Activated T-helper 1 cell treated with anti-CD3 and anti-CD28 coated beads, Interleukin-2, amount 50 U/mL, for 16 hours (primary cell): ENCODE measurements at places on chromosomes 3 and 15.

DNA sequence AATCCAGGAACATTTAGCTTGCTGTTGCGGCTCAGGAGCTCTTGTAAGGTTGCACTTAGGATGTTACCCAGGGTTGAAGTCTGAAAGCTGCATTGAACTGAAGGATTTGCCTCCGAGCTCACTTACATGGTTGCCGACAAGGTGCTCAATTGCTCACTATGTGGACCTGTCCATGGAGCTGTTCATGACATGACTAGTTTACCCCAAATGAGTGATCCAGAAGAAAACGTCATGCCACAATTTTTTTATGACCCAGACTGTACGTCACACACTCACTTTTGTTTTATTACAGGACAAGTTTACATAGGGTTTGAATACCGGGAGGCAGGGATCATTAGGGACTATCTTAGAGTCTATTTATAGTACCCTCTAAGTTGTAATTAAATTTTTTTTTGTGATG lies 21.0 kb upstream of the CLDN11 start:
- DNase-seq, result no peak

GRCh38 chr3:172595664-172596393 lies 72.6 kb upstream of the TNFSF10 start:
- DNase-seq, result no peak

DNA sequence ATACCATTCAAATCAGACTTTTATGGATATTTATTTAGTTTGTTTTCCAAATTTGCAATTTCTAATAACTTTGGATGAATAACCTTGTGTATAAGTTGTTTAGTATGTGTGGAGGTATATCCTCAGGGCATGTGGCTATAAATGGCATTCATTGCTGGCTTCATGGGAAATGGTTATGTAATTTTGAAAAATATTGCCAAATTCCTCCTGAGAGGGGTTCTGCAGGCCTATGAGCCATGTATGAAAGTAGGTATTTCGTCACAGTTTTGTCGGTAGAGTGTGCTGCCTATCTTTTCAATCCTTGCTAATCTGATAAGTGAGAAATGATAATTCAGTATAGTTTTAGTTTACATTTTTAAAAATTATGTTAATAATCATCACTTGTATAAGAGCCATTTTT lies 256.4 kb upstream of the ZNF385D start:
- no peak for DNase-seq

DNA sequence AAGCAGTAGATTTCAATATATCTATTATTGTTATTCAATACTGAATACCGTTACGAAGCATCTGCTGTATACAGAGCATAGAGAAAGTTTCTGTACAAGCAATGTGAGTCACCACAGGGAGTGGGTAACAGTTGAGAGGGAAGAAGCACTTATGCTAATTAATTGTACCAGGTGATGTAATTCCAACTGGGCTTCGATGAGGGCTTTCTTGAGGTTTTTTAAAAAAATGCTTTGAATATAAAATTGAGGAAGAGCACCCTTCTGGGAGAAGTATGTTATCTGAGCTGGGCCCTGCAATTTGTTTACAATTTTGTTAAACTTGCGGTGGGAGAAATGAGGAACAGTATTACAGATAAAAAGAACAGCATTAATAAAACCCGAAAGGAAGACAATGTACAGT lies 197.9 kb downstream of the TPRG1 start:
- DNase-seq, result no peak

GRCh38 chr3:159938714-159939113 lies 49.9 kb upstream of the IL12A start:
- DNase-seq, result no peak

GRCh38 chr3:100972867-100973266 lies 20.4 kb downstream of the ABI3BP start:
- no peak for DNase-seq

- no peak for DNase-seq
Observed at GRCh38 chr3:10189557-10190354, 25.0 kb downstream of the IRAK2 start.

GRCh38 chr3:123053107-123053506 lies 13.7 kb upstream of the PDIA5 start:
- no peak for DNase-seq

GRCh38 chr15:91100814-91101607 lies 954 bp downstream of the SV2B start:
- DNase-seq, result no peak

DNA sequence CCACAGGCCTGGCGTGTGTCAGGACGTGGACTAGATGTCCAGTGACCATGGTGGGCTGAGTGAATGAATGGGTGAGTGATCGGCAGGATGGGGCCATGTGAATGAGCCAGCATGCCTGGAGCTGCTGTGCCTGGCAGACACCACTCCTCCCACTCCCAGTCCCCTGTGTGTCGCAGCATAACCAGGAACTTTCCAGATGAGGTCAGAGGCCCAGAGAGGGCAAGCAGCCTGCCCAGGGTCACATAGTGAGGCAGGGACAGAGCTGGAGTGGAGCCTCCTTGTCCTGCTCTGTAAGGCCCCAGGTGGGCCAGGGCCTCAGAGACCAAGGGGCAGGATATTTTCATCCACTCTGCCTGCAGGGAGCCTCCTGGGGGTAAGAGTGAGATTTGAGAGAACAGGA lies 6.4 kb downstream of the IQSEC1 start:
- no peak for DNase-seq

- DNase-seq, result peak; percentile 47
Observed at GRCh38 chr15:40743921-40744814, 10.9 kb downstream of the RMDN3 start.

GRCh38 chr3:134563601-134564000 lies 77.7 kb downstream of the CEP63 start:
- DNase-seq, result no peak

GRCh38 chr3:113242096-113242581 lies 30.8 kb downstream of the BOC start:
- no peak for DNase-seq

- no peak for DNase-seq
Observed at GRCh38 chr15:73571346-73571745, 61.8 kb downstream of the NPTN start.

DNA sequence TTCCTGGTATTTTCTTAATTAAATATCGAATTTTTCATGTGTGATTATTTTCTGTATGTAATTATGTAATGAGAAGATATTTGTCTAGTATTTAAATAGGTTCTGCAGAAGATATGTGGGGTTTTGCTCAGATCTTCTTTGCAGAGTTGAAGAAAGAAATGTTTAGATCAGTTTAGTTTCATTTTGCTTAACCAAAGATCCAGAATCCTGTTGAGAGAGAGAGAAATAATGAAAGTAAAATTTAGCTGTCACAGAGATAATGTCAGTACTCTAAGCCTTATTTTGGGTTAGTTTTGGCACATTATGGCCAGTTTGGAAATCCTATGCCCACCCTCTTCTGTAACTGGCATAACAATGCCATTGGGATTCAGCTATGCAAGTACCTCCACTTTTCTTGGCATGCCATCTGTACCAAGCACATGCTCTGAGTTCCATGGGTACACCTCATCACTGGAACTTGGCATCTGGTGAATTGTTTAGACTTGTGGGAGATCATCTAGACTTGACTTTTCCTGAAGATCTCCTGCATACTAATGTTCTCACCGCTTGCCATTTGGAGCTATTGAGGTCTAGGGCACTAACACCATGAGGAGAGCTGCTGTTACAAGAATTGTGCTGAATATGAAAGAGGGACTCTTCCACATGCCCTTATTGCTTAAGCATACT lies 30.9 kb downstream of the PLSCR1 start:
- DNase-seq, result no peak

DNA sequence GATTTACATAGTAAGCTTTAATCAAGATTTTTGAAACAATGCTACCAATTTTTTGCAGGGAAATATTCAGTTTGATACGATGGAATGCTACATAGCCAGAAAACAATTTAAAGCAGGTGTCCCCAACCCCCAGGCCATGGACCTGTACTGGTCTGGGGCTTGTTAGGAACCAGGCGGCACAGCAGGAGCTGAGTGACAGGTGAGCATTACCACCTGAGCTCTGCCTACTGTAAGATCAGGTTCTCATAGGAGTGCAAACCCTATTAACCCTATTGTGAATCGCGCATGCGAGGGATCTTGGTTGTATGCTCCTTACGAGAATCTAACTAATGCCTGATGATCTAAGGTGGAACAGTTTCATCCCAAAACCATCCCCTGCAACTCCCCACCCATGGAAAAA lies 322.6 kb upstream of the NECTIN3 start:
- no peak for DNase-seq

DNA sequence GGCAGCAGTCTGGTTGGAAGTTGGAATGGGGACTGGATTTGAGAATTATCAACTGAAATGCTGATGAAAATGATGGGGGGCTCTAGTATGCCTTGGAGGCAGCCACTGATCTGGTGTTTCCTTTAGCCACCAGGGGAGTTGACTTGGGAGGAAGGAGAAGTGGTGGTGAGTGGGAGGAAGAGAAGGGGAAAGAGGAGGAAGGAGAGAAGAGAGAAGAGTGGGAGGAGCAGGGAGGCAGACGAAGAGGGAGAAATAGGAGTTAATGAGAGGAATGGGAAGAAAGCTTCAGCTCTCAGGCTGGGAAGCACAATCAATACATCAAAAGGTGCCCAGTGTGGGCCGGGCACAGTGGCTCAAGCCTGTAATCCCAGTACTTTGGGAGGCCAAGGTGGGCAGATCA lies 23.3 kb upstream of the HCN4 start:
- no peak for DNase-seq

DNA sequence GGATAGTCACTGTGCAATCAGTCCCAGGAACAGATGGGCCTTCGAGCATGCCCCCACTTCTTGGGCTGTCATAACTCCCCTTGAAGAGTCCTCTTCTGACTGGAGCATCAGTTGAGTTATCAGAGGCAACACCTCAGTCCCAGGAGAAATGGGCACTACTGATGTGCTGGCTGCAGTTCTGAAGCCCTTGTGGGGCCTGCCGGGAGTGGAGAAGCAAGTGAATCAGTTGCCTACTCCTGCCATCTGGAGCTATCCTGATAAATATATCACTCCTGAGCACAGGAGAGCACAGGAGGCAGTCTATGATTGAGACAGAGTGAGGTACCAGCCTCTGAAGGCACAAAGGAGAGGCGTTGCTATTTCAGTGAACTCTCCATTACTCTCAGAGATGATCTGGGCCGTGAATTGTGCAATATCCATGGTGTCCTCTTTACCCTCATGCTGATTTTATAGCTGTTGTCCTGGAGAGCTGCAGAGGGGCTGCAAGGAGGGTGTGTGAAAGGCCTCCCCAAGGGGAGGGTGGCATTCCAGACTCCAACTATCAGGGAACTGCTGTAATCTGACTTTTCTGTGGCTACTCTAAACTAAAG lies 344.2 kb upstream of the ROPN1 start:
- no peak for DNase-seq

DNA sequence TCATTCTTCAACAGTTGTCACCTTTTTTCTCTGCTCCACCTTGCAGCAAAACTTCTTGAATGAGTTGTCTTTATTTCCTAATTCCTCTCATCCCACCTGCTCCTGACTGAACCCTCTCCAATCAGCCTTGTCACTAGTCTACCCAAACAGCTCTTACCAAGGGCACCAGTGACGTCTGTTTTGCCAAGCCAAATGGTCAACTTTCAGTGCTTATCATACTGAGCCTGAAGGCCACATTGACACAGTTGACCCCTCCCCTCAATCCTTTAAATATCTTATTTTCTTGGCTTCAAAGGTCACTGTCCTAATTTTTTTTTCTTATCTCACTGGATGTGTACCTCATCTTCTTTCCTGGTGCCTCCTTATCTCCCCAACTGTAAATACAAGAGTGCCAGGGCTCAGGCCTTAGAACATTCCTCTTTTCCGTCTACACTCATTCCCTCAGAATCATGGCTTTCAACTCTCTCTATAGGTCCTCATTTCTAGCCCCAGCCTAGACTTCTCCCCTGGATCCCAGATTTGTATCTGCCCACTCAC lies 43.2 kb downstream of the CMTM8 start:
- DNase-seq, result no peak

- DNase-seq, result no peak
Observed at GRCh38 chr15:77671362-77672056, 38.8 kb upstream of the LINGO1 start.

DNA sequence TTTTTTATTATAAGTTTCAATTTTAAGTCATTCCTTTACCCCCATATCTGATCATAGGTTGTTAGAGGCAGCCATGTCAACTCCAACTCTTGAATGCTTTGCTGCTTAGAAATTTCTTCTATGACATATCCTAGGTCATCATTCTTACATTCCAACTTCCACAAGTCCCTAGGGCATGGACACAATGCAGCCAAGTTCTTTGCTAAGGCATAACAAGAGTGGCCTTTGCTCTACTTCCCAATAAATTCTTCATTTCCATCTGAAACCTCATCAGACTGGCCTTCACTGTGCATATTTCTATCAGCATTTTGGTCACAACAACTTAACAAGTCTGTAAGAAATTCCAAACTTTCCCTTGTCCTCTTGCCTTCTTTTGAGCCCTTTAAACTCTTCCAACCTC lies 28.5 kb downstream of the TRIM42 start:
- DNase-seq, result no peak

DNA sequence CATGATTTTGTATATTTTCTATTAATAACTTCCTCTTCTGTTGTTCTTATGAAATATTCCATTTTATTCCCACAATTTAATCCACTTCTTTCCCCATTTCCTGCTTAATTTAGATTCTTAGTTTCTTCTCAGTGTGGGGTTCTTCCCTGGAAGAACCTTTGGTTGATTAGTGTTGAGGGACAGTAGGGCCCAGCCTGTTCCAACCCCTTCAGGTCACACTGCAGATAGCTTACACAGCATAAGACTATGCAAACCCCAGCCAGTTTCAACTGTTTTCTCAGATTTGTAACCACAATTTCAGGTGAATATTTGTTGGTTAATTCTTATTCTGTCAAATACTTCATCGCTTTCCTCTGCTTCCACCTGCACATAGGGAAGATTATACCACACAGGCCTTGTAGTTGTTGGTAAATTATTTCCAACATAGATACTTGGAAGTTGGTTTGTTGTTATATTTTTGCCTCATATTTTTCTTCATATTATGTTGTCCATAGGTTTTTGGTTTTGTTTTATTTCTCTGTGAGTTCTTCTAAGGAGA lies 34.7 kb downstream of the AADACL2 start:
- DNase-seq, result no peak

DNA sequence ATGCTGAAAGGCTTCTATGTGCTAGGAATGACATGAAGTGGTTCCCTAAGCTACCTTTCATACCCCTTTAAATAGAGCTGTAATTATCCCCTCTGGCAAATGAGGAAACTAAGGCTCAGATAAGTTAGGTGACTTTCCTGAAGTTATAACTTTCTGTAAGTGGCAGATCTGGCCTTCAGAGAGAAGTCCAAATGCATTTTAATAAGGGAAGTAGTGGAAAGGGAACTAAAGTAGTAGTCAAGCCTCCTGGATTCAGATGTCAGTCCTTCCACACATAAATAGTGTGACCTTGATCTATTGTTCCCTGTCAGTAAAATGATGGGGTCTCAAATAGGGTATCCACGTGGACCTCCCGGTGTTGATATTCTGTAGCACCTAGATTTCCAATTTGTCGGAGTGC lies 277.7 kb downstream of the EDEM1 start:
- no peak for DNase-seq

GRCh38 chr3:115922681-115923347 lies 299.5 kb downstream of the GAP43 start:
- no peak for DNase-seq
